ENCODE measurements at places on chromosomes 3 and 15. TPM values are rescaled to one million over a fixed set of nuclear protein-coding genes. Genes with fewer than 3 reads are reported as not detected.

PATL2 gene
- 1.4 TPM for polyA plus RNA-seq

STAB1 gene
- 37.6 TPM for polyA plus RNA-seq

FETUB gene
- polyA plus RNA-seq = 0.28 TPM

AQP9 gene
- polyA plus RNA-seq = 0.18 TPM

PRICKLE2 gene
- 18.5 TPM for polyA plus RNA-seq

SCAANT1 gene
- 1.0 TPM for polyA plus RNA-seq

CNTN4 gene
- 30.1 TPM for polyA plus RNA-seq

DNA sequence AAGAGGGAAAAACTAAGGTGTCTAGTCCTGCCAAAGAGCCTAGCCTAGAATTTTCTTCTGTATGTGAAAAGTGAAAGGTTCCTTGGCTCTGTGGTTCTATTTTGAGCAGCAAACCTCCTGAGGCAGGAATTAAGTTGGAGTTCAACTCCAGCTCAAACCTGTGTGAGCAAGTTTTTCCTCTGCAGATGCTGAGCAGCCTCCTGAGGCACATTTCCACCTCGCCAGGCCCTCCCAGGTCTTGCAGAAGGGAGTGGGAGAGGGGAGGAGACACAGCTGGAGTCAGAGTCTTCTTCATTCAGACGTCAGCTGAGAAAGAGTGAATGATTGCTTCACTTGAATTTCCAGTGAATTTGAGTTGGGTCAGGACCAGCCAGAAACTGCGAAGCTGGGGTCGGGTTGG, 69.5 kb upstream of the ETV5 start:
- DNase-seq = no peak

DNA sequence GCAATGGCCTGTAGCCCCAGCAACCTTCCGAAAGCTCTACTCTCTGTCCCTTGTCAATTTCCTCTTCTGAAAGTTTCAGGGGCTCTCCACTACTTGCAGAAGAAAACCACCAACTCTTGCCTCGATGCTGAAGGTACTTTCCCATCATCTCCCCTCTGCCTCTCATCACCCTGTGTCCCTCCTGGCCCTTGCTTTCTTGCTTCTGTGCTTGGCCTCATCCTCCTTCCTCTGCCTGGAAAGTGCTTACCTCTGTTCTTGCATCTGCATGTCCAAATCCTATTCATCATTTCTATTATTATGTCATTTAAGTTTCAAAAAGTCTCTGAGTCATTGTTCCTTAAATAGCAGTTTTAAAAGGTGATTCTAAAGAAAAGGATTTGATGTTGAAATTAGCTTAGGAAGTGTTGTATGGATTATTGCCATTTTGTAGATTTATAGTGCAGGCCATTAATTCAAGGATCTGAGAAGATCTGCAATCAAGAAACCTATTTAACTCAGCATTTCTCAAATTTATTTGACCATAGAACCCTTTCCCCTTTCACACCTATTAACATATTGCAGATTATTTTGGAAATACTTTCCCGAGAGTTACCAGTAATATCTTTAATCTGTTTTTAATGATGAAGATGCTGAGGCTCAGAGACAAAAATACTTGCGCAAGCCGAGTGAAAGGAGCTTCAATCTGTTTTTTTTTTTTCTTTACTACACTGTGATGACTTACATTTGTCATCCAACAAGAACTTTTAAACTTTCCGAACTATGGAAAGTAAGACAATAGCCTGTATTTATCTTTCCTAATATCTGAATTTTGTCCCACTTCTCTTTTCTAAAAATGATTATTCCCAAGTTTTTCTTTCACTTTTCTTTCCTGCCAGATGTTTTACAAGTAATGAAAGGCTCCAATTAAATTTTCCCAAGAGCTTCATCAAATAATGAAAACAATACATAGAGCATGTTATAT, 22.3 kb upstream of the CFAP161 start:
- no peak for DNase-seq

GRCh38 chr3:141610939-141611338, 124.1 kb downstream of the RASA2 start:
- no peak for DNase-seq

GRCh38 chr15:22988811-22989210, 8.6 kb upstream of the CYFIP1 start:
- no peak for DNase-seq

DNA sequence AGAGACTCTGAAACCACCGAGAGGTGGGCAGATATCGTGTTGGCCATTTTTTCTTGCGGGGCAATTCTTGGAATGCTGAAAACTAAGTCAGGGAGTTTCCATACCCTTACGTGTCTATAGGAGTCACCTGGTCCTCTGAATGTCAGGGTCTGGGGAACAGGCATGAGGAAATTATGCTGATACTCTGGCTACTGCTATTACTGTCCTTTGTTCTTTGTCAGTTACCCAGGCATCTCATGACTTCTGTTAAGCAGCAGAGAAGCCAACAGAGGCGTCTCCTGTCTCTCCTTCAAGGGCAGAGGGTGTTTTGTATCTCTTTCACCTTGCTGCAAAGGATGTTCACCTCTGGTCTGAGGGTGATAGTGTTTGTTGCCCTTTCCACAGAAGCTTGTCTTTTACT, 559.5 kb upstream of the CCDC54 start:
- DNase-seq = no peak

- DNase-seq = peak; percentile 12
Observed at GRCh38 chr3:132787616-132788300, 65.5 kb upstream of the NPHP3 start.

DNA sequence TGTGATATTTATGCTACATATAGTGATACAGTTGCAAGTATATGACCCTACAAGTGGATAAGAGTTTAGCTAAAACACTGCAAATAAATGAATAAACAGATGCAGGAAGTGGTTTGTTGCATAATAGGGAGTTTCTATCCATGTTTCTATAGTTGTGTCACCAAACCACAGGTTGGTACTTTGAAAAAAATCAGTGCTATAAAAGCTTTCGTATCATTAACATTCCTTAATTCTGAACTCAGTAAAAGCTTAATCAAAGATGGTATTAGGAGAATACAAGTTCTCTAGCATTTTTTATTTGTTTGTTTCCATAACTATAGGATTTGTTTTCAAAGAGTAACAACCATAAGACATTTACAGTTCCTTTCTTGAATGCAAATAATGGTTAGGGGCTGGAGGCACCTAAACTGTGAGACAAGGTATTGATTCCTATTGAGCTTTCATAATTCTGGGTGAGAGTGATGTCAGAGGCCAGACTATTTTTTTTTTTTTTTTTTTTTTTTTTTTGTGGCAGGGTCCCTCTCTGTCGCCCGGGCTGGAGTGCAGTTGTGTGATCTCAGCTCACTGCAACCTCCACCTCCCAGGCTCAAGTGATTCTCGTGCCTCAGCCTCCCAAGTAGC, 29.6 kb downstream of the CPOX start:
- DNase-seq = no peak

GRCh38 chr15:82854554-82854953, 45.1 kb downstream of the WHAMM start:
- no peak for DNase-seq

- no peak for DNase-seq
Observed at GRCh38 chr15:55573224-55573623, 14.9 kb downstream of the PYGO1 start.

- no peak for DNase-seq
Observed at GRCh38 chr3:178003756-178004155, 532.5 kb upstream of the KCNMB2 start.

DNA sequence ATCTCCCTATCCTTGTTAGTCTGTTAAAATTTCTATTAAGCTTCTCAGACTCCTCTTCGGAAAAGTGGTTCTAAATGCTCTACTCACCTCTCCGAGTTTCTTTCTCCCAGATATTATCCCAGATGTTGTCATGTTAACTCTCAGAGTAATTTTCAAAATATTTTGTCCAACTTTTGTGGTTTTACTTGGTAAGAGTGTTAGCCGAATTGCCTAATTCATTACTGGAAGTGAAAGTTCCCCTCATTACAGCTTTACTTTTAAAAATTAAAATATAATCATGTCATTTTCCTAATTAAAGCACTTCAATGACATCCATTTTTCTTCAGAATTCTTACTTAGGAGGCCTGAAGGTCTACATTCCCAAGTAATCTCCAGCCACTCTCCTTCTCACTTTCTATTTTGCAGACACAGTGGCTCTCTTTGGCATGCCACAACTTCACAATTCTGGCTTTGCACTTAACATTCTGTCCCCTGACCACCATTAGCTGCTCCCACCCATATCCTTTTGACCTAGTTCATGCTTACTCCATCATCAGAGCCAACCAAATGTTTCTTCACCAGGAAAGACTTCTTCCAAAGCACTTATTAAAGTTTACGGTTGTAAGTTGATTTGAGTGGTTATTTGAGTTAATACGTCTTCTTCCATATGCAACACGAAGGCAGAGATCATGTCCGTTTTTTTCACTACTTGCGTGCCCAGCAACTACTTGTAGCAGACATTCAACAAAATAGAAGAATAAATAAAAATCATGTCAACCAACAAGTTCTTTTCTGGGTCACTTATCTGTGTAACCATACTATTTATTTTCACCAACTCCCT, 10.2 kb upstream of the TIPARP start:
- DNase-seq = no peak

DNA sequence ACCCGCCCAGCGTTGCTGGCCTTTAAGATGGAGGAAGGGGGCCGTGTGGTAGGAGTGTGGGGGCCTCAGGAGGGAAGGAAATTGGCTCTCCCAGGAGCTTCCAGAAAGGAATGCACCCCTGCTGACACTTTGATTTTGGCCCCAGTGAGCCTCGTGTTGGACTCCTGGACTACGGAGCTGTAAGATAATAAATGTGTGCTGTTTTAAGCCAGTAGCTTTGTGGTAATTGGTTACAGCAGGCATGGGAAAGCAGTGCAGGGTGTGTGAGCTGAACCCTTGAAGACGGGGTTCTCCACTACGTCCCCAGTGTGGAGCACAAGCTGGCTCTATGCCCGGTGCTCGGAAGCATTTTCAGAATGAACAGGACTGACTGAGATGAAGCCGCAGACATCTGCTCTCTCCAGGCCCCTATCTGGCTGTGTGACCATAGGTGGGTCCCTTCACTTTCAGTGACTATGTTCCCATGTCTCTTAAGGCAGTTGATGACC, 22.9 kb upstream of the CGNL1 start:
- no peak for DNase-seq

DNA sequence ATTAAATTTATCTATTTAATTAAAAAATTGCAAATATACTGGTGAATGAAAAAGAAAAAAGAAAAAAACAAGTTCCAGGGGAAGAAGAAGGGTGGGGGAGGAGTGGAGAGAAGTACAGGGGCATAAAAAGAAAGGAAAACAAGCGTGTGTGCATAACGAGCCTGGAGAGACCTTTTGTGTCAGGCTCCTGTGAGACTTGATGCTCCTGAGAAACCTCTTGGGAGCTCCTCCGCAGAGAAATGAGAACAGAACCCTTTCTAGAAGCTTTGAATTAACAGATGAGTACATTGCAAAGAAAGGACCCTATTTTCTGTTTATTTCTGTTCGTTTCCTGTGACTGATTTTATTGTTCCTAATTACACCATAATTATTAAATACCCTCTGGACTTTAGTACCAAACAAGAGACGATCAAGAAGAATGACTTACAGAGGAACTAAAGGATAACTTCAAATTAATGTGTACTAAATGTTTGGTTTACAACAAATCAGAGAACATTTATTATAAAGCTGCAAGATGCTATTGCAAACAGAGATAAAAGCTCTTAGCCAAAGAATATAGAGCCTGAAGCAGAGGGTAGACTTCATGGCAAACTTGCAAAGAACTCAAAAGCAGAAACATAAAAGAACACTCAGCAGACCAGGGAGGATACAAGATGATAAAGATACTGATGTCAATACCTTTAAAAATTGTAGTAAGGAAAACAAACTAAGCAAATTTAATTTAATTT, 74.7 kb downstream of the DPPA2 start:
- no peak for DNase-seq

GRCh38 chr3:134445636-134446035, 40.1 kb downstream of the ANAPC13 start:
- DNase-seq = peak; percentile 80

DNA sequence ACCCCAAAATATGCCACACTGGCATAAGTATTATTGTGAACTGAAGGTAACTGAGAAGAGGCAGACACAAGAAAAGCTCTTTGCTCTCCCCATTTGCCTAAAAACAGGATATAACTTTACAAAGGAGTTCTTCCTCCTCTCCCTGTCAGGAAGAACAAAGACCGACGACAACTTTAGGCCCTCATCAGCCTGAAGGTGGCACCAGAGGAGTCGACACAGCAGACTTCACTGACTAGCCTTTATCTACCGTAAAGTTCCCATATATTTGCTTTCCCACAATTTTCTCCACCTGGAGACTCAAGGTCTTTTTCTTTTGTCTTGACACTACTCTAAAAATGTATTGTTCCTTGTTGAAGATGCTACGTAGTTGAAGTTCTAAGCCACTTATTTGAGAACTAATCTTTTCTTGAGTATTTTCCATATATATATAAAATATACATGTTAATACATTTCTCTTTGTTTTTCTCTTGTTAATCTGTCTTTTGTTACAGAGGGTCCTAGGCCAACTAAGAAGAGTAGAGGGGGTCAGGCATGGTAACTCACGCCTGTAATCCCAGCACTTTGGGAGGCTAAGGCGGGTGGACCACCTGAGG, 16.2 kb upstream of the XIRP1 start:
- DNase-seq = peak; percentile 47

DNA sequence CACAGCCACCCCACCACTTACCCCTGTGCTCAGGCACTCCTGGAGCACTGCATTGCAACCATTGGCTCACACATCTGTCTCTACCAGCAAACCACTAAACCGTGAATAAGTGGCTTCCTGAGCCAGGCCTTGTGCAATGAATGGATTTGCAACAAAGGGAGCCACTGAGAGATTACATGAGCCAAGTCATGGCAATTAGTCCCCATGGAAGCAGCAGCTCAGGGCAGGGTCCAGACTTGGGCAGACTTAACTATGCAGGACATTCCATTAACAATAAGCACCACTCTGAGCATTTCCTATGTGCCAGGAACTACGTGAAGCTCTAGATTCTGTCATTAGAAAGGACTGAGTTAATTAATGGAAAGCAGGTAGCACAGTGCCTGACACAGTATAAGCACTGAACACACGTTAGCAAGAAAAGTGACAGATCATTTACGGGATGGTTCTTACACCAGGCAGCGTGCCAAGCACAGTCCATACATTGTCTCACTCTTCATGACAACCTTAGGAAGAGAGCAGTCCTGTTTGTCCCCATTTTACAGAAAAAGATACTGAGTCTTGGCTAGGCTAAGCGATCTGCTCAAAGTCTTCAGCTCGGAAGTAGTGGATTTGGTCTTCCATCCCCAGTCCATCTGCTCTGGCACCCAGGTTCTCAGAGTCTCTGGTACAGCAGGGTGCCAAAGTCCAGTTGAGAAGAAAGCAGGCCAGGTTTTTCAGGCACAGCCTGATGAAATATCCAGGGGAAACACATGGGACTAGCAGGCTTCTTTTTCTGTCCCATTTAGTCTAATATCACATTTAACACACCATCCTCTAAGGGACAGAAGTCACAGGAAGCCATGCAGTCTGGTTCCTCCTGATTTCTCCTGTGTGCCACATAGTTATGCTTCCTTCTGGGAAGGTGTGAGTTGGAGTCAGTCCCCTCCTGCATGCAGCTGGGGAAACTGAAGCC, 44.1 kb downstream of the LIPC start:
- no peak for DNase-seq

GRCh38 chr3:182058488-182058887, 346.8 kb downstream of the SOX2 start:
- no peak for DNase-seq
